Natural killer cell treated with Interleukin-12 subunit alpha and Interleukin-12 subunit beta and Interleukin-15 and Interleukin-18, amount 100 ng/mL, for 72 hours (primary cell): ENCODE measurements at places on chromosomes 11 and 22. TPM values are rescaled to one million over a fixed set of nuclear protein-coding genes. Genes with fewer than 3 reads are reported as not detected.

Gene CEP164
- total RNA-seq, result 60.8 TPM

Gene OR52E2
- total RNA-seq, result not detected

Gene STK33
- 0.74 TPM for total RNA-seq

Gene PATE2
- total RNA-seq, result 0.42 TPM

Gene PARVG
- 85.8 TPM for total RNA-seq

Gene POLR3H
- 84.0 TPM for total RNA-seq
